ENCODE measurements at places on chromosomes 5 and 9.

DNA sequence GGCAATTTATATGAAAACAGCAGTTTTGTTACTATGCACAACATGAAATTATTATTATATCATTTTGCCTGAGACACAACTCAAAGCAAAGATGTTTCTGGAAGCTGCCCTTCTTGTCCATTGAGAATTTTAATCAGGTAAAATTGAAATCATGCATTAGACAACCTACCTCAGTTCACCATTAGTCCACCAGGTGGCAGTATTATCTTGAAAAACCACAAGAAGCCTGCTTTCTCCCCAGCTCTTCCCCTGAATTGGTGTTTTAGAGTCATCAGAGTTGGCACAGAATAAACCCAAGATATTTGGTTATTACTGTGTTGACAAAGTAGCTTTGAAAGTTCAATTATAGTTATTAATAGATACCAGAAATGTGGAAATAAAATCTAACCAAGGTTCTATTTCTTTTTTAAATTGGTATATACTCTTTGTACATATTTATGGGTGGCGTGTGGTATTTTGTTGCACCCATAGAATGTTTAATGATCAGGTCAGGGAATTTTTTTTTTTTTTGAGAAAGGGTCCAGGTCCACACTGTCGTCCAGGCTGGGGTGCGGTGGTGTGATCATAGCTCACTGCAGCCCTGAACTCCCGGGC, 25.7 kb downstream of the UTP15 start:
- DNase-seq: peak; percentile 7

- DNase-seq: peak; percentile 32
These were observed 959 bp upstream of the FBXL17 start for GRCh38 chr5:108382784-108383330.

- no peak for DNase-seq
These were observed 48.5 kb downstream of the PLGRKT start for GRCh38 chr9:5389109-5389732.

- DNase-seq: no peak
These were observed 82.0 kb downstream of the ADGRV1 start for GRCh38 chr5:90640484-90641059.

DNA sequence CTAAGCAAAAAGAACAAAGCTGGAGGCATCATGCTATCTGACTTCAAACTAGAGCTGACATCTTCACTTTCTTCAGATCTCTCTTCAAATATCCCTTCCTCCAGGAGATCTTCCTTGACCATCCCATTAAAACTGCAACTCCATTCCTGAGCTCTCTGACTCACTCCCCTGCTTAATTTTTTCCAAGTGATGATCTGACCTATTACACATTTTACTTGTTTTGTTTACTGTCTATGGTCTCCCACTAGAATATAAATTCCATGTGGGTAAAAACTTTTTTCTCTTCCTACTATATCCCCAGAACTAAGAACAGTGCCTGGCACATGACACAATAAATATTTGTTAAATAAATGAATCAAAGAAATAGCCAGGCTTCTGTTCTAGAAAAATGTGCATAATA, 87.5 kb downstream of the SLIT3 start:
- no peak for DNase-seq

GRCh38 chr9:34546834-34547827, 24.3 kb upstream of the ENHO start:
- DNase-seq: no peak

DNA sequence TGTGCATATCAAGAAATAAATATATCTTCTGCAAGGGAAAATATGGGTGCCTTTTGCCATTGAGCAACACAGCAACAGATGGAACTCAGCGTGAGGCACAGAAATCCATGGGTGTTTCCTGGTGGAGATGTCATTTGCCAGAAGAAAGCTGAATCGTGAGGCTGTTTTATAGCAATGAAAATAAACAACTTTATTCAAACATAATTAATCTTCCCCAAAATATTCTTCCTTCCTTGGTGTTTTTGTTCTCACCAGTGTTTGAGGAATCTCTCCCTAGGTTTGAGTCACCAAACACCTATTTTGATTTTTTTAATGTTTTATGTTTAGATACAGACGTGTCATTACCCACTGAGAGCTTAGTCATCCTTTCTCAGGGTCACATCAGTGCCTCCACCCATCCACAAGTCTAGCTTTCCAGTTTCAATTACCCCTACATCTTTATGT, 65.8 kb upstream of the PAPPA start:
- DNase-seq: no peak

GRCh38 chr9:70625078-70625477, 210.6 kb upstream of the KLF9 start:
- DNase-seq: no peak

- no peak for DNase-seq
These were observed 436.3 kb upstream of the KLF4 start for GRCh38 chr9:107925749-107926297.

DNA sequence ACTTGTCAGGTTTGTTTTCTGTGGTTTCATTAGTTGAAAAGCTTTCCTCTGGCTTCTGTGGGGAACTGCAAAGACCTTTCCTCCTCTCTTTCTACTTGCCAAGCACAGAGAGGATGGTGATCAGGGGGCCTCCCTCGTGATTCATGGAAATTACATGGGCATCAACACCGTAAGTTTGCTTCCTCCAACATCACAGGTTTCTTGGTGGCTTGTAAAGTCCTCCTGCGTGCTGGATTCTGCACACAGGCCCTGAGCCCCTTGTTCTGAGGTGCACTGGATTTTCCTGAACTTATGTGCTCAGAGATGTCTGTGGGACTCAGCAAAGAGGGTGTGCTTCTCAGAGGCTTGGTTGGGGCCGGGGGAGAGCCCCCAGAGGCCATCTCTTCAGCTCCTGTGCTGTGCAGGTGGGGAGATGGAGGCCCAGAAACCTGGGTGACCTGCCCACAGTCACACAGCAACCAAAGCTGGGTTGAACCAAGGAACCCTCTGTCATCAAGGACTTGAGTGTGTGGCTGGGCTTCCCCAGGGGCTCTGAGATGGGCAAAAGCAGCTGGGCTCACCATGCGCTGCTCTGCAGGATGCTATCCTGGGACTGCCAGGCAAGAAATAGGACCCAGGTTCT, 36.5 kb downstream of the RGS3 start:
- no peak for DNase-seq

DNA sequence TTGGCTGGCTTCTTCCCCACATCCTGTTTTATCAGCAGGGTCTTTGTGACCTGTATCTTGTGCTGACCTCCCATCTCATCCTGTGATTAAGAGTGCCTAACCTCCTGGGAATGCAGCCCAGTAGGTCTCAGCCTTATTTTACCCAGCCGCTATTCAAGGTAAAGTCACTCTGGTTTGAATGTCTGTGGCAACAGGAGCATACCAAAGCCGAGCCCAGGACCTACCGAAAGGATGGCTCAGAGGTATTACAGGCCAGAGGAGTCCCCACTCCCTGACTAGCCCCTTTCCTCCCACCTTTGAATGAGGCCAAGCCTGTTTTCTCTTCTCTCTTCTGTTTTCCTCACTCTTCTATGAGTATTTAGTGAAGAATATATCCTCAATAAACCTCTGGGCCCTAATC, 271.3 kb downstream of the OSTF1 start:
- DNase-seq: no peak

DNA sequence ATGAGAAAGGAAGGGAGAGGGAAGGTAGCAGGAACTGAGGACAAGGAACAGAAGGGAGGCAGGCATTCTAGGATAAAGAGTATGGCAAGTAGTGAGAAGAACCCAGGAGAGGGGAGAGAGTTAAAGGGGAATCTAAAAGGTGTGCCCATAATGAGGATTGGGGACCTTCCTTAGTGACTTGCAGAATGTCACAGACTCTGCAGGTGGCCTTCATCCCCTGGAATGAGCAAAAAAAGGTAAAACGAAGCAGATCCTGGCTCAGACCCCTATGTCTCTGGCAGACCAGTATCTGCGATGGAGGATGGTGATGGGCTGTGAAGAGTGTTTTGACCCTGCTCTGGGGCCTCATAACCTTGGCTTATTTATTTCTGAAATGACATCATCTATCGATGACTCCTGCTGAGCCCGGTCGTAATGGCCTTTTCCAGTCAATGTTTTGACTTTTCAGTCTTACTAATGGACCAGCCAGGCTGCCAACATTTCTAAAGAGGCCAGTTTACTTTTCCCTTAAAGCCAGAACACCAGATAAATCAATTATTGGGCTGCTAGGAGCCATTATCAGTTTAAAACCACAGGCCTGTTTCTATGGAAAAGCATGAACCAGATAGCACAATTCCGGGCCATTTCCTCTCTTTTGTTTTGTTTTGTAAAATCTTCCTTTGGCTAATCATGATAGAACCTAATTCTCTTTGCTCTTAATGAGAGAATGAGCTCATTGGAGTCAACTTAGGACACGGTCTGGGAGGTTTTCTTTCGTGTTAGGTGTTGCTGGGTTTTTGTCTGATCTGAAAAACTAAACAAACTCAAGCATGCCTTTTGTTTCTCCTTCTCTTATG, 3.1 kb downstream of the TMOD1 start:
- no peak for DNase-seq

GRCh38 chr5:21397693-21398092, 1409.7 kb upstream of the CDH18 start:
- no peak for DNase-seq
